Activated naive CD8-positive, alpha-beta T cell treated with anti-CD3 and anti-CD28 coated beads, Interleukin-2, amount 10 ng/mL, durations not matched to agents 7 days and 5 days (primary cell): ENCODE measurements at places on chromosomes 1 and 21. TPM values are rescaled to one million over a fixed set of nuclear protein-coding genes. Genes with fewer than 3 reads are reported as not detected.

- no peak for DNase-seq
Measured at GRCh38 chr1:52856026-52856425, 13.5 kb downstream of the ZYG11A start.

- no peak for DNase-seq
Measured at GRCh38 chr1:77342745-77343144, 60.9 kb downstream of the AK5 start.

GRCh38 chr1:3586986-3587759 is 24.1 kb downstream of the MEGF6 start:
- no peak for DNase-seq

DNA sequence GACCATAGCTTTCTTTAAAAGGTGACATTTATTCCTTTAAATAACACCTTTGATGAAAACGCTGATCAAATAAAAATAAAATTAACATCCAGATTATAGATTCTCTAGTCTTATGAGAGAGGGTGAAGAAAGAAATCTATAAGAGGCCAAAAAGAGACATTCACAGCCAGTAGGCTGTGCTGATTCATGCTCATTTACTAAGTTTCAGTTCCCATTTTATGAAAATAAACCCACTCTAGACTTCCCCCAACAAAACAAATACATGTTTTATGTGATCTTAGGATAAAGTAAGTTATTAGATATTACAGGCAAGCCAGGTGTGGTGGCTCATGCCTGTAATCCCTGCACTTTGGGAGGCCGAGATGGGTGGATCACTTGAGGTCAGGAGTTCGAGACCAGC is 21.1 kb downstream of the ESRRG start:
- DNase-seq = no peak

GRCh38 chr1:216723274-216723780 is at the start of gene ESRRG:
Gene ESRRG, minus strand, starts transcription at chr1:216723429. Its CDS starts 130 bp downstream, at chr1:216723299.
- DNase-seq = no peak

- no peak for DNase-seq
Measured at GRCh38 chr1:160149233-160149632, 2.2 kb upstream of the ATP1A4 start.

Gene CTBS
- total RNA-seq = 17.3 TPM

- DNase-seq = no peak
Measured at GRCh38 chr1:24303600-24303999, 15.6 kb upstream of the GRHL3 start.
